ENCODE measurements at places on chromosomes 5 and 9. TPM values are rescaled to one million over a fixed set of nuclear protein-coding genes. Genes with fewer than 3 reads are reported as not detected.
A peak's percentile ranks its signal among the peaks of the same experiment; 100 is the strongest.

The RGS7BP gene
- not detected for total RNA-seq

The CREBRF gene
- 16.5 TPM for total RNA-seq

The LRRC19 gene
- not detected for total RNA-seq

The CNTNAP3B gene
- not detected for total RNA-seq

The SPATA6L gene
- total RNA-seq = 2.6 TPM

The ZNF474 gene
- not detected for total RNA-seq

The TCF7 gene
- 2.6 TPM for total RNA-seq

The SLC12A7 gene
- 13.5 TPM for total RNA-seq

The CTXN3 gene
- not detected for total RNA-seq

DNA sequence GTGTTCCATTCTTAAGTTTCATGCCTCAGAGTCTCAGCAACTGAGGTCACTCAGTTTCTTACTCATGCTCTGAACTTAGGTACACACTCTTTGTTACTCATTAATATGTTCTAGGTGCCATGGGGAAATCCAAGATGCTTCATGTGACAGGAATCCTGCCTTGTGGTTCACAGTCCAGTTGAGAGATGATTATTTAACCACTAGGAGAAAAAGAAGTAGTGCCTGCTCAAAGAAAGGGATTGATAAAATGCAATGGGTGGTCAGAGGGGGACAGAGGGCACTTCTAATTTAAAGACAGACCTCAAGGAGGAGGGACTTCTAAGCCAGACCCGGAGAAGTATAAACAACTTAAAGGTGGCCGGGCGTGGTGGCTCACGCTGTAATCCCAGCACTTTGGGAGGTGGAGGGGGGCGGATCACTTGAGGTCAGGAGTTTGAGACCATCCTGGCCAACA is 69.0 kb downstream of the UGCG start:
- no peak for DNase-seq

DNA sequence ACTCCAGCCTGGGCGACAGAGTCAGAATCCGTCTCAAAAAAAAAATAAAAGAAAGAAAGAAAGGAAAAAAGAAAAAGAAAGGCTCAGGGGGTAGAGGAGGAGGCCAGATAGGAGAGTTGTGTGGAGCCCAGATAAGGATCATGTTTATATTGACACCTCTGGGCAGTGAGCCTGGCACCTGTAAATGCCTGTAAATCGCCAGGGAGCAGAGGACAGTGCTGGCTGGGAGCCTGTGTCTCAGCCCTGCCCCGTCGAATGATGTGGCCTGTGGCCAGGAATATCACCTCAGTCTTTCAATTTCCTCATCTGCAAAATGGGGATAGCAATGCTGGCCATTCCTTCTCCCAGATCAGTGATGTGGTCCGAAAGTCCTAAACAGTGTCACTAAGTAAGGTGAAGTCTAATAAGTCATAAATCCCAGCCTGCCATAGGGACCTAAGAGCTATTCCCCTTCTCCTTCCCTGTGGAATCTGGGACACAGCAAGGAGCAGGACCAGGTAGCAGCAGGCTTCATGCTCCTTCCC is 10.3 kb upstream of the ABO start:
- no peak for DNase-seq

- no peak for DNase-seq
Measured at GRCh38 chr5:112308608-112309007, 110.5 kb downstream of the EPB41L4A start.

GRCh38 chr5:170393235-170393634 is 4.1 kb upstream of the KCNMB1 start:
- no peak for DNase-seq

GRCh38 chr9:27671636-27672035 is 98.4 kb upstream of the C9orf72 start:
- no peak for DNase-seq

GRCh38 chr5:38154615-38155204 is 103.6 kb upstream of the EGFLAM start:
- no peak for DNase-seq

DNA sequence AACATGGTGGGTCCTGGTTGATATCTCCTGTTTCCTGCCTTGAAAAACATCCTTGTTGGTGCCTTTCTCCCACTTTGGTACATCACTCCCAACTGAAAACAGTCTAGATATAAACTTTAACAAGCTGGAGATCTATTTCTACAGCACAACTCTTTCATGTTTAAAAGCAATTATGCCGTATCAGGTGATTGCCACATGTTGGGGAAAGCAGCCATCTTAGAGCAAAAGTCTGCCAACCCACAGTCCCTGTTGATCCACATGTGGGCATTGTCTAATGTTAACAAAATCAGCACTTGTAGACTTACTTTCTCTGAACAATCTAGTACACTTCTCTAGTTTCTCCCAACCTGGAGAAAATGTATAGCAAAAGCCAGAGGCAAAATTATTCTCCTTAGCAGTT is 104.1 kb downstream of the PRDM6 start:
- DNase-seq = no peak

DNA sequence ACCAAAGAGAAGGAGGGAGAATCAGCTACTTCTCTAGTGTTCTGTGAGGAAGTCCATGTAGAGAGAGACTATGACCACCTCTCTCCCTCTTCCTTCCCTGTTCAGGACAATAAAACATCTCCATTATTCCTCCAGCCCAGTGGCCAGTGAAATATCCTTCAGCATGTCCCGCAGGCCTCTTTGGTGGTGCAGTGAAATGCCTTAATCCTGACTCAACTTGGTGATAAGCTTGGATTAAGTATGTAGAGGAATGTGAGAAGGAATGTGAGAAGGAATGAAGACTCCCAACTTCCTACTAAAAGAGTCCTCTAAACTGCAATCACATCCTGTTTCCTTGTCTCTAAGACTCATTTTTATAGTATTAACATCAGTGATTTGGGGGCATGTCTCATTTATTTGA is 167.3 kb downstream of the TRPM3 start:
- no peak for DNase-seq

DNA sequence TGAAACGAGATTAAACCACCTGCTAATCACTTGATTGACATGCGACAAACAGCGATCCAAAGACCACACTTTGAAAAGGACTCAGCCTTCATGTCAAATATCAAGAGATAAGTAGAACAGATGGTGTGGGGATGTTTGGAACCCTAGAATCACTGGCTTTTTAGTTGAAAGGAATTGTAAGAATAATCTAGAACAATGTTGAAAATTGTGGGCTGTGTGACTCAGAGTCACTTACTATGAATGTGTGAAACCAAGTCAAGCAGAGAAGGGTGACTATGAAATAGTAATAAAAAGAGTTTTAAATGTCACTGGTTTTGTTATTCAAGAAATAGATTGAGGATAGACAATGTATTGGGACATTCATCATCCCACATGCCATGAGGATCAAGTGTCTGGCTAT is 14.1 kb upstream of the C1QTNF3 start:
- no peak for DNase-seq

DNA sequence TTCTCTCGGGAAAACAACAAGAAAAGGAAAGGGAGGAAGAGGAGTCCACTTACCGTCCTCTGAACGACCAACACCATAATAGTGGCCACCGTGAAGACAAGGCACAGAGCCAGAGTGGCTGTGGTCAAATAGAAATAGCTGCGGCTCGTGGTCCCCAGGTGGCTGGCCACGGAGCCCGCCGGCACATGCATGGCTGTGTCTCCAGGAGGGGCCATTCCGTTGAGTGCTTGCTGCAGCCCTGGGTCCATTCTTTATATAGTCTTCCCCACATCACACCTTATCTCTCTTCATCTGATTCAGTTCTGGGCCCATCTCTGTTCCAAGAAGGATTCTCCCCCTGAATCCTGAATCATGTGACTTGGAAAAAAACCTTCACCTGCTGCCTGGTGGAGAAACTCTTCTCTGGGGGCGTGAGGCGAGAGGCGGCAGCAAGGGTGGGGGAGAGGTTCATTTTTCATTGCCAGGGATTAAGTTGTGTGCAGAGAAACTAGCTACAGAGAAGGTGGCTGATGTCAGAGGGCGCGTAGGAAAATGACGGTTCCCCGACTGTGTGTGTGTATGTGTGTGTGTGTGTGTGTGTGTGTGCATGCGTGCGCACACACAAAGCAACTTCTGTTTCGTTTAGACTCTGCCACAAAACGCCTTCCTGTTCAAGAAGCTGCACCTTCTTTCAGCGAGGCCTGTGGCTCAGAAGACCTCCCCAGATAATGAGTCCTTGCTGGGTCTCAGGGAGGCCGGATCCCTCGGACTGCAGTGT is at the start of gene TNFSF8:
TSS of gene TNFSF8 (minus strand) at position 536 of the 757 bp plus-strand sequence. CDS start at position 248, 288 bp downstream.
- no peak for DNase-seq

GRCh38 chr5:107464876-107465275 is 205.9 kb downstream of the EFNA5 start:
- no peak for DNase-seq

GRCh38 chr9:107994648-107995047 is 505.1 kb upstream of the KLF4 start:
- no peak for DNase-seq

DNA sequence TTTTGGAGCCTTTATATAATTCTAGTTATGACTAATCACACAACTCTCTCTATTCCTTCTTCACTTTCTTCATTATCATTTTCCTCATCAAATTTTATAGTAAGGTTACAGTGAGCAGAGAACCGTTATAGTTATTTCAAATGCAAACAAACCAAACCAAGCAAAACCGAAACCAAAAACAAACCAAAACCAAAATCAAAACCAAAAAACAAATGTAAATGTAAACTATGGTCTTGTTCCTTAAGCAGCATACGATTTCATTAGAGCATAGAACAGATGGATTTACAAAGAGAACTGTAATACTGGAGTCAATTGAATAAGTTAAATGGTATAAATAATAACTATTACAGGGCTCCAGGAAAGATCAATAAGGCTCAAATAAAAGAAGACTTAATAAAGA is 447.1 kb downstream of the LRRC70 start:
- no peak for DNase-seq

GRCh38 chr9:73135394-73135793 is 16.3 kb upstream of the ANXA1 start:
- no peak for DNase-seq

GRCh38 chr9:21812415-21812814 is 10.0 kb downstream of the MTAP start:
- no peak for DNase-seq

DNA sequence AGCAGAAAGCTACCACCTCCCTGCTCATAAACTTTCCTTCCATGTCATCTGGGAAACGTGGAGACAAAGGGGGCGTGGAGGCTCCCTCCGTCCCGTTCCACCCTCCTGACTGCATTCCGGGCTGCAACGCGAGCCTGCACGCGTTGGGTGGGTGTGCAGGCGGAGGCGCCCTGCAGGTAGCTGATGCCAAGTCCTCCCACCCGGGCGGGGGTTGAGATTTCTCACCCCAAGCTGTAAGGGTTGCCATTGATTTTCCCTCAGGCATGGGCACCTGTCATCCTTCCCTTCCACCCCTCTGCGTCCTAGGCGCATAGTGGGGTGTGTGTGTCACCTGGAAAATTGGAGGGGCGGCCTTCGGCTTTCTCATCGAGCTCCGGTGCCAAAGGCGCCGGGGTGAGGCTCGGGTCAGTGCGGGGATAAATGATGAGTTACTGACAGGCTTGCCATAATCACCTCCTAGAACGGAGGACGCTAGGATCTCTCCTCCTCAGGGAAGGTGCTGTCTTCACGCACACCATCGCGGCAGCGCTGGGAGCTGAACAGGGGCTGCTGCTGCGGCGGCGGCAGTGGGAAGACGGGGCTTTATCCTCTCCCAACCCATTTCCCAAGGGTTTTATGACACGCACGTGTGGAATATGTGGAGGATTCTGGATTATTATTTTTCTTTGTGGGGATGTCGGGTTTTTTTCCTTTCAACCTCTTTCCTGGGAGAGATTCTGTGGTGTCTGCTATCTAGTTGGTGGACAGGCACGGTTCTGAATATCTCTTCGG is 973 bp downstream of the PLPPR1 start:
- no peak for DNase-seq

- no peak for DNase-seq
Measured at GRCh38 chr9:110316261-110317075, 21.2 kb downstream of the TXNDC8 start.

DNA sequence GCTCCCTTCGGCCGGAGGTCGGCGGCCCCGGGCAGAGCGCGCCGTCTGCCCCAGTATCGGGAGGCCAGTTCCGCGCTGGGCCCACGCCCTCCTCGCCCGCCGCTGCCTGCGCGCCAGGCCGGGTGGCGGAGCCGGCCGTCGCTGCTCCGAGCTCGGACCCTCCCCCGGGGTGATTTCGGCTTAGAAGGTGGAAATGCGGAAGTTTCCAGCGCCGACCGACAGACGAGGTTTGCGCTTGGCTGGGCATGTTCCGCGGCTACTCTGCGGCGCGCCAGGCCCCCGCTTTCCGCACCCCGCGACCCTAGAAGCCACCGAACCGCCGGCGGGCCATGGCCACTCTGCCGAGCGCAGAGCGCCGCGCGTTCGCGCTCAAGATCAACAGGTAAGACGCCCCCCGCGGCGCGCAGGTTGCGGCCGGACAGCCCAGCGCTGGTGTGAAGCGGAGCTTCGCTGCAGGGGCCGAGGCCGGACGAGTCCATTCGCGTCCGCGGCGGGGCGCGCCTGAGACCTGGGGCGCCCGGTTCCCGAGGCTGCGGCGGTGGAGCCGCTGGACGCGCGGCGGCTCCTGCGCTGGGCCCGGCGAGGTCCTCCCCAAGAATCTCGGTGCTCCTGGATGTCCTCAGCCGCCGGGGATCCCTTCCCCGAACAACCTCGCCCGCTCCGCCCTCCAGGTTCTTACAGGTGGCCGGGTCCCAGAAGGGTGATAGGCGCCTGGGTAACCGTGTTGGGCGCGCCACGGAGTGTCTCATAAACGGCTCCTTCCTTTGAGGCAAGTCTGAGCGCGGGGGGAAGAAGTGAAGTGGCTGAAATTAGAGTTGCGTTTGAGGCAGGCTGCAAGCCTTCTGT is at the start of gene DOCK8:
TSS of gene DOCK8 (plus strand) at position 218 of the 846 bp plus-strand sequence. CDS start at position 330, 112 bp downstream.
- DNase-seq = peak; percentile 86

DNA sequence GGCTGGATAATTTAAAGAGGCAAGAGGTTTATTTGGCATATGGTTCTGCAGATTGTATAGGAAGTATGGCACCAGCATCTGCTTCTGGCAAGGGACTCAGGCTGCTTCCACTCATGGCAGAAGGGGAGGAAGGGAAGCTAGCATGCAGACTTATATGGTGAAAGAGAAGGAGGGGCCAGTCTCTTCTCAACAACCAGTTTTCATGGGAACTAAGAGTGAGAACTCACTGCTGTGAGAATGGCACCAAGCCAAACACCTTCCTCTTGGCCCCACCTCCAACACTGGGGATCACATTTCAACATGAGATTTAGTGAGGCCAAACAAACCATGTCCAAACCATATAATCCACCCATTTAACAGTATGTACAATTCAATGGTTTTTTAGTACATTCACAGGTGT is 113.3 kb upstream of the SHB start:
- DNase-seq = no peak

GRCh38 chr5:134371834-134372340 is 518 bp downstream of the UBE2B start:
- peak; percentile 68 for DNase-seq

DNA sequence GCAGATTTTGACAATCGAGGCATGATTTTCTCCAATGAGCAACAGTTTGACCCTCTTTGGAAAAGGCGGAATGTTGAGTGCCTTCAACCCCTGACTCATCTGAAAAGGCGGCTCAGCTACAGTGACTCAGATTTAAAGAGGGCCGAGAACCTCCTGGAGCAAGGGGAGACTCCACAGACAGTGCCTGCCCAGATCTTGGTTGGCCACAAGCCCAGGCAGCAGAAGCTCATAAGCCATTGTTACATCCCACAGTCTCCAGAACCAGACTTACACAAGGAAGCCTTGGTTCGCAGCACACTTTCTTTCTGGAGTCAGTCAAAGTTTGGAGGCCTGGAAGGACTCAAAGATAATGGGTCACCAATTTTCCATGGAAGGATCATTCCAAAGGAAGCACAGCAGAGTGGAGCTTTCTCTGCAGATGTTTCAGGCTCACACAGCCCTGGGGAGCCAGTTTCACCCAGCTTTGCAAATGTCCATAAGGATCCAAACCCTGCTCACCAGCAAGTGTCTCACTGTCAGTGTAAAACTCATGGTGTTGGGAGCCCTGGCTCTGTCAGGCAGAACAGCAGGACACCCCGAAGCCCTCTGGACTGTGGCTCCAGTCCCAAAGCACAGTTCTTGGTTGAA is 13.6 kb downstream of the PTPDC1 start:
- DNase-seq = no peak

All from natural killer cell treated with Interleukin-12 subunit alpha and Interleukin-12 subunit beta and Interleukin-15 and Interleukin-18, amount 100 ng/mL, for 72 hours (primary cell).